Naive thymus-derived CD4-positive, alpha-beta T cell (primary cell): ENCODE measurements at places on chromosomes 11 and 22. TPM values are rescaled to one million over a fixed set of nuclear protein-coding genes. Genes with fewer than 3 reads are reported as not detected.

DNA sequence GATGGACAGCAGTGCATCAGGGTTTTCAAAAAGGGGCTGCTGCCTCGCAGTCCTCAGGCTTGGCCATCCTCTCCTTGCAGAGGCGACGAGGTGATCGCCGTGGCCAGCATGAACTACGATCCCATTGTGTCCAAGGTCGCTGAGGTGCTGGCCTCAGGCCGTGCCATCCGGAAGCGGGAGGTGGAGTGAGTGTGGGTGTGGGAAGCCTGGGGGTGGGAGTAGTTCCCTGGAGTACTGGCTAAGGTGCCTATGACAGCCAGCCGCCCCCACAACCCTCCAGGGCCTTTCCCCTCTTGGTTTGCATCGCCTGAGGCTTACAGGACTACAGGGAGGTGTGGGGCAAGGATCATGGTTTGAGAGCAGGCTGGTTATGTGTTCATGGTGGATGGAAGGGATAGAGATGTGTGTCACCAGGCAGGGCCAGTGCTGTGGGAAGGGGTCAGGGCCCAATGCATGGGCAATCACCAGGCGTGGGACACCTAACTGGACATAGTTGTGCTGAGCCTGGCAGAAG lies 2.1 kb upstream of the LZTR1 start:
- DNase-seq: no peak
- H3K4me3 ChIP-seq: no peak overlapping the region
- H3K27ac ChIP-seq: peak overlapping the region; percentile 3

DNA sequence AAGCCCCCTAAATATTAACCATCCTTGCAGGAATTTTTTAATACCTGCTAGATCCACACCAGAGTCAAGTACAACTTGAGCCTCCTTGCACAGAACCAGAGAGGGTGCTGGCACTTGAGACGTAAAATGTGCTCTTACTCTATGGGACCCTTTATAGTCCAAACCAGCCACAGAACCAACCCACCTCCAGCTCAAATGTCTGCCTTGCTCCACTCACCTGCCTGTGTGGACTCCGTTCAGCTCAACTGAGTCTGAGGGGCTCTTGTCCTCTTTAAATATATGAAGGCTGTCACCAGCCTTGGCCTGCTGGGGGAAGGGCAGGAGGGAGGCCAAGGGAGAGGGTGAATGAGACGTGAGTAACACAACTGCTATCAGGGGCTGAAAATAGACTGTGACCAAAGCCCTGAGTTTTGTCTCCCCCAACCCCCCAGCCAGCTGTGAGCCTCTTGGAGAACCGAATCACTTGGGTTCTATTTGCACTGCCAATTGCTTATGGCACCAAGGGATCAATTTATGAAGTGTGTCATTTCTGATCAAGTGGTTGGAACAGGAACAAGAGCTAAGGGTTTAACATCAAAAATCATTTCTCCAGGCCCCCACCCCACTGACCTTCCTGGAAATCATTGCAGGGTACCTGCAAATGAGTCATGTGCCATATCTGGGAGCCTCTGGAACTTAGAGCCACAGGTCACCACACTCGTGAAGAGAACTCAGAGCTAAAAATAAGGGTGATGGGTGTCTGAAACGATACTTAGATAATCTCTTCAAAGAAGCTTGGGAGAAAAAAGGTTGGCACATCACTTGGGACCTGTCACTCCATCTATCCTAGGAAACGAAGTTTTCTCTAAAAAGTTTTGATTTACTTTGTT lies at the start of gene CSRP3:
Gene CSRP3 (minus strand): TSS at position 247 of the 869 bp plus-strand sequence. CDS start 9,535 bp downstream, outside the sequence.
- H3K4me3 ChIP-seq: no peak within 1 kb of the TSS
- no peak within 1 kb of the TSS for H3K27ac ChIP-seq
- H3K27me3 ChIP-seq: peaks cover 7% of the 10 kb centered on the region
- no peak for DNase-seq

GRCh38 chr22:38327396-38327795 lies 10.2 kb upstream of the CSNK1E start:
- H3K27ac ChIP-seq: no peak overlapping the region
- DNase-seq: no peak
- H3K4me1 ChIP-seq: no peaks in the 10 kb centered on the region

DNA sequence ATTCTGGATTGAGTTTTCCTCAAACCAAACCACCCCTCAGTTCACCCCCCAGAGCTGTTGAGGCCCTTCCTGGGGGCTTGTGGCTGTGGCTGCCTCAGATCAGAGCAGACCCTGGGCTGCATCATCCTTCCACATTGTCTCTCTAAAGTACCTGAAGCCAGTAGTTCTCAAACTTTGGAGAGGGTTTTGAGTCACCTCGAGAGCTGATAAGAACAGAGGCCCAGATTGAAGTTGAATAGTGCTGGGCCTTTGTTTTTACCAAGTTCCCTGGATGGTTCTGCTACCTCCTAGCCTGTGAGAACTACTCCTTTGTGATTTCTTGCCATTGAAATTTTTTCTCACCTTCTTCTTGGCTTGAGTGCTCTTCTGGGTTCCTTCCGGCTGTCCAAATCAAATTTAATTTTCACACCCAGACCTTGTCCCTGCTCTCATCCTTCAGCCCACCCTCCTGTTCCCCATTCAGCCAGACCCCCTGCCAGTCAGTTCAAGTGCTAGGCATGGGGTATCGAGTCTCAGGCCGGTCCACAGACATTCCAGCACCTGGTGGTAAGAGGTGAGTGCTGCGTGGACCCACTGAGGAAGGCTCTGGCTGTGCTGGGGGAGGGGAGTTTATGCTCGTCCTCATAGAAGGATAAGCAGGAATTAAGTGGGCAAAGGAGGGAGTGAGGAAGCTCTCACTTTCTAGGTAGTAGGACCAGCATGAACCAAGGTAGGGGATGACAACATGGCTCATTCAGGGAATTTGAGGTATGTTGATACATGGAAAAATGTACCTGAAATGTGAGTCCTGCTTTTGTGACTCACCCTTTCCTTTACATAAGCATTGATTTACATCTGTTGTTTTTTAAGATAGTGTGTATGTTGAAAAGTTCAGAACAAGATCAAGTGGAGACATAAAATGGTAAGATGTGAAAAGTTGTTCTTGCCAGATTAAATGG lies 116.5 kb downstream of the PTPRJ start:
- H3K4me1 ChIP-seq: peaks cover 10% of the 10 kb centered on the region
- no peak overlapping the region for H3K4me3 ChIP-seq

GRCh38 chr22:44344407-44344806 lies 31.7 kb upstream of the SHISAL1 start:
- DNase-seq: no peak
- H3K4me1 ChIP-seq: no peaks in the 10 kb centered on the region
- H3K27me3 ChIP-seq: no peaks in the 10 kb centered on the region
- H3K27ac ChIP-seq: no peak overlapping the region
- no peaks in the 10 kb centered on the region for H3K36me3 ChIP-seq

- H3K4me1 ChIP-seq: no peaks in the 10 kb centered on the region
- H3K36me3 ChIP-seq: no peaks in the 10 kb centered on the region
- no peaks in the 10 kb centered on the region for H3K27me3 ChIP-seq
- H3K27ac ChIP-seq: no peak overlapping the region
These were observed 82.3 kb downstream of the TRIM29 start for GRCh38 chr11:120055646-120056045.

DNA sequence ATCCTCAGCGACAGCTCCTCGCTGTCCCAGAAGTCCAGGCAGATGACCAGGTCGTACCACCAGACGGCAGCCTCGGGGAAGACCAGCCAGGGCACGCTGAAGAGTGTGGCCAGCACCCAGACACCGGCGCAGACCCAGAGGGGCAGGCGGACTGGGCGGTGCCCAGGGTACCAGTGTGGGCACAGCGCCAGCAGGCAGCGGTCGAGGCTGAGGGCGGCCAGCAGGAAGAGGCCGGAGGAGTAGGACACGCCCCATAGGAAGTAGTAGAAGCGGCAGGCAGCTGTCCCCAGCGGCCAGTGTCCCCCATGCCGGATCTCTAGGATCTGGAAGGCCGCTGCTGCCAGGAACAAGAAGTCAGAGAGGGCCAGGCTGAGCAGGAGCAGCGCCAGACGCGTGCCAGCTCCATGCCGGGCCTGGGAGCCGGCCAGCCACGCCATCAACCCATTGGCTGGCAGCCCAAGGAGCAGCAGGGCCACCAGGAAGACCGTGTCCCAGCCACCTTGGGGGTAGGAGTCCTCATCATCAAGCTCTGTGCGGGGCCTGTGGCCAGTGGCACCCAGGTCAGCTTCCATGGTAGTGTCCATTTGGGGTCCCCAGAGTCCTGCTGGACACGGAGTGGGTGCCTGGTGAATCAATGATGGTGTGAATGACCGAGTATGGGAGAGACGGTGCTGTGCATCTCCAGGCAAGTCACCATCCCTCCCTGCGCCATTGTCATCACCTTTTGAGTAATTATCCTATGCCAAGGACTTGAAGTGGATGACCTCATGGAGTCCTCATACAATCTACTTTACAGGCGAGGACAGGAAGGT lies at the start of gene GPR152:
Gene GPR152 (minus strand): TSS at position 589 of the 812 bp plus-strand sequence. CDS start 5 bp downstream, at position 584.
- no peaks in the 10 kb centered on the region for H3K27me3 ChIP-seq
- H3K4me3 ChIP-seq: no peak within 1 kb of the TSS
- no peaks in the 10 kb centered on the region for H3K36me3 ChIP-seq

GRCh38 chr11:113574171-113574570 lies 99.0 kb upstream of the DRD2 start:
- no peaks in the 10 kb centered on the region for H3K4me1 ChIP-seq
- no peak overlapping the region for H3K4me3 ChIP-seq
- H3K36me3 ChIP-seq: no peaks in the 10 kb centered on the region
- DNase-seq: no peak

- DNase-seq: peak; percentile 40
- H3K4me1 ChIP-seq: peaks cover 14% of the 10 kb centered on the region
- peak overlapping the region; percentile 100 for H3K4me3 ChIP-seq
- peak overlapping the region; percentile 89 for H3K27ac ChIP-seq
These were observed 454 bp upstream of the OTUB1 start for GRCh38 chr11:63985812-63986155.

Gene SLC22A8
- not detected for total RNA-seq

Gene APOA1
- total RNA-seq: 0.58 TPM

DNA sequence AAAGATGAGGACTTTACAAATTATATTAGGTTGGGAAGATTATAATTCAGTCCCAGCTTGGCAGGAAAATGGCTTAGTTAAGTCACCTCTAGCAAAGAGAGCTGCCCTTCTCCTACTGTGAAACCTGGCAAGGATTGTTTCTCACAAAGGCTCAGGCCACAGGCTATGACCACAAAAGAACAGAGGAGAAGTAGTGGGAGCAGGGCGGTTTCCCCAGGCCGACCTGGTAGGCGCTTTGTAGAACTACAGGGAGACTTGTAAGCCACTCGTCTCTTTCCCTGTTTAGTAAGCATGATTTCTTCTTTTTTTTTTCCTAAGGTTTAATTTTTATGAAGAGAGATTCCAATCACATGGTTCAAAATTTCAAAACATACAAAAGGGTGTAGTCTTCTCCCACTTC lies 4.6 kb downstream of the SNAP29 start:
- H3K4me3 ChIP-seq: no peak overlapping the region
- H3K27ac ChIP-seq: no peak overlapping the region

- no peak overlapping the region for H3K27ac ChIP-seq
- H3K36me3 ChIP-seq: no peaks in the 10 kb centered on the region
- no peak overlapping the region for H3K4me3 ChIP-seq
- H3K27me3 ChIP-seq: no peaks in the 10 kb centered on the region
- H3K4me1 ChIP-seq: peaks cover 15% of the 10 kb centered on the region
These were observed 24.7 kb downstream of the PLEKHA7 start for GRCh38 chr11:16989554-16989953.

Gene OR52N4
- 2.5 TPM for total RNA-seq

Gene DLG2
- total RNA-seq: 6.1 TPM

DNA sequence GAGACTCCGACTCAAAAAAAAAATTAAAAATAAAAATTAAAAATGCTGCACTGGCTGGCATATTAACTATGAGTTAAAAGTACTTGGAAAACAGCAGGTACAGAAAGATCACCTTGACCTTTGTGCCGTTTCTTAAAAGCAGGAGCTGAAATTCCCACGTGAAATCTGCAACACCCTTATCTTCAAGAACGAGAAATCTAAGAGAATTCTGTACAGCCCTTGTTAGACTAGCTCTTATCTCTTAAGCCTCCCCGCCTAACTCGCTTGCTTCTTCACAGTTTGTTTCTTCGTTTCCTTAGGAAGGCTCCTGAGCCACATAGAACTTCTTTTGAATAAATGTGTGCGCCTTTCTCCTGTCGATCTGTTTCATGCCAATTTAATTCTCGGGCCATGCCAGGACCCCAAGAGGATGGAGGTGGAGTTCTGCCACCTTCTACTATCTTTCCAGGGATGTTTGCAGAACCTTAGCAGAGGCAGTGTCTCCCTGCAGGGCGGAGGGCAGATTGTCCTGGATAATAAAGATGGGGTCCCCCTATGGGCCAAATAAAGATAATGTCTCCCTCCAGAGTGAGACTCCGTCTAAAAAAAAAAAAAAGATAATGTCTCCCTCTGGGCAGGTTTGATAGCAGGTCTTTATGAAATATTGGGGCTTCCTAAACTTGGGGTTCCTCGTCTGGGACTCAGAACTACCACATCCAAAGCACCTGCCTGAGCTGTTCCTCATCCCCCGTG lies 27.4 kb upstream of the SYT8 start:
- DNase-seq: no peak
- no peaks in the 10 kb centered on the region for H3K27me3 ChIP-seq
- no peaks in the 10 kb centered on the region for H3K36me3 ChIP-seq
- no peak overlapping the region for H3K27ac ChIP-seq

DNA sequence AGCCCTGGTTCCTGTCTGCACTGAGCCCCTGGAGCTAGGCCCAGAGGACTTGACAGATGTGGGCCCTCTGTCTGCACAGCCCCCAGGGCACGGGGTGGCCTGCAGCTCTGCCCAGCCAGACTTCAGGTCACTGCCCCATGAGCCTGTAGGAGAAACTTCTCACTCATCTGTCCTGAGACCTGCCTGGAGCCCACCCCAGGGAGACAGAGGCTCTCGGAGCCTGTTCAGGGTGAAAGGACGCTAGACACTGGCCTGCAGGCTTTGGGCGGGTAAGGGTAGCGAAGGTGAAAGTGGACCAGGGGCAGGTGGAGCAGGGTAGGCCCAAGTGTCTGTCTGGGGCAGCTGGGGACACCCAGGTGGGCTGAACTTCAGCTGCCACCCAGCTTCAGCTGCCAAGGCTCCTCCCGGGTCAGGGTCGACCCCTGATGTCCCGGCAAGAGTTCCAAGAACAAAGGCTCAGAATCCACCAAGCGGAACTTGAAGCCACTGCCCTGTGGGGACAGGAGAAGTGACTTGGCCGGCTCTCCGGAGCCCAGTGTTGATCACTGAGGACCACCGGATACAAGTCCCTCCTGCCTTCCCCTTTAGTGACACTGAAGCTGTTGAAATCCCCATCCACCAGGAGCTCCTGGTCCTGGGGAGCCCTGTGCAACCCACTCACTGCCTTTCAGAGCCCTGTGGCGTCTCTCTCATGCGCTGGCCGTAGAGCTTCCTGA lies 90.3 kb downstream of the KCNQ1 start:
- H3K27ac ChIP-seq: no peak overlapping the region
- H3K4me1 ChIP-seq: peaks cover 4% of the 10 kb centered on the region
- H3K36me3 ChIP-seq: no peaks in the 10 kb centered on the region
- no peaks in the 10 kb centered on the region for H3K27me3 ChIP-seq
- no peak overlapping the region for H3K4me3 ChIP-seq
- no peak for DNase-seq

DNA sequence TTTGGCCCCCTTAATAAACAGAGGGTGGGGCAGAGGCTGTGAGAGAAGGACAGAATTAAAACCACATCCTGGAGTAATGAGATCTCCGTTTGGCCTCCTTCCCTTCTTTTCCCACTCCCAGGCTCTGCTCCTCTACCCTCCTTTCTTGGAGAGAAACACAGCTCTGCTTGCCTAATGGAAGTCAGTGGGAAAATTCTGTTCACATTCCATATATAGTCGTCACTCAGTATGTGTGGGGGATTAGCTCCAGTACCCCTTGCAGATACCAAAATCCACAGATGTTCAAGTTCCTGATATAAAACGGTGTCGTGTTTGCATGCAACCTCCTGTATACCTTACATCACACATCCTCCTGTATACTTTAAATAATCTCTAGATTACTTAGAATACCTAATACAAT lies 37.6 kb upstream of the THY1 start:
- no peak overlapping the region for H3K4me3 ChIP-seq
- DNase-seq: no peak
- H3K27ac ChIP-seq: no peak overlapping the region
- no peaks in the 10 kb centered on the region for H3K4me1 ChIP-seq
- H3K36me3 ChIP-seq: no peaks in the 10 kb centered on the region
- no peaks in the 10 kb centered on the region for H3K27me3 ChIP-seq

Gene BIRC3
- 160 and 165 TPM in 2 replicates for total RNA-seq
